Left cardiac atrium (tissue), 4 donors: ENCODE measurements at places on chromosomes 16 and 17. TPM values are rescaled to one million over a fixed set of nuclear protein-coding genes. Genes with fewer than 3 reads are reported as not detected.

DNA sequence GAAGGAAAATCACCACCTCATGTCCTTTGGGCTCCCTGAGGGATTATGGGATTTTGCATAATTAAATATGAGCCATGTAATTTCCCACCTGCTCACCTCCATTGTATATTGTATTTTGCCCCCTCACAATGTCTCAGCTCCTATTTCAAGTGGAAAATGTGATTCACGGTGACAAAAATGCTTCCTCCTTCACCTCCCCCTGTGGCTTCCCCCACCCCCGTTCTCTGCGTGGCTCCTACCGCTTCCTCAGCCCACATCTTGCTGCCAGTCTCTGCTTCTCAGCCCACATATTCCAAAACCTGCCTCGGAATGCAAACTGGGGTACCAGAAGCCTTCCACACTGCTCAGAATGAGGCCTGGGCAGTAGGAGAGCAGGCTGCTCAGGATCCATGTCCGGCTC lies 394.5 kb upstream of the C16orf82 start:
- DNase-seq = no peak

DNA sequence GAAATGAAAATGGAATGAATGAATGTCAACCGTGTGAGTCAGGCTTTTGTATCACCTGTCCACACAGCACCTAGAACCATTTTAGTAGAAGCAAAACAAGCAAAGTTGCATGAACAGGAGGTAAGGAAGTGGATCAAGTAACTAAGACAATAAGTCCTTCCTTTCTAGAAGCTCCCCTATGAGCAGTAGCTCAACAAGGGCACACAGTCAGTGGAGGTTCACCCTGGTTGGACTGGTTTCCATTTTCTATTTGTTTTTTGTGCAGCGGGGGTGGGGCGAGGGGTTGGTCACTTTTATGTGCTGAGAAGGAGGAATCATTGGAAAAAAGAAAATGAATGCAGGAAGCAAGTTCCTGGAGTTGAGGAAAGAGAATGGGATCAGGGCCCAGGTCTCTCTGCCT lies 4.0 kb upstream of the HSBP1 start:
- DNase-seq = no peak

GRCh38 chr16:56211435-56211981 lies 20.2 kb downstream of the GNAO1 start:
- no peak for DNase-seq

- no peak for DNase-seq
These were observed 32.2 kb downstream of the FAM222B start for GRCh38 chr17:28810437-28810836.

GRCh38 chr17:16913463-16913862 lies 58.5 kb downstream of the TNFRSF13B start:
- no peak for DNase-seq

DNA sequence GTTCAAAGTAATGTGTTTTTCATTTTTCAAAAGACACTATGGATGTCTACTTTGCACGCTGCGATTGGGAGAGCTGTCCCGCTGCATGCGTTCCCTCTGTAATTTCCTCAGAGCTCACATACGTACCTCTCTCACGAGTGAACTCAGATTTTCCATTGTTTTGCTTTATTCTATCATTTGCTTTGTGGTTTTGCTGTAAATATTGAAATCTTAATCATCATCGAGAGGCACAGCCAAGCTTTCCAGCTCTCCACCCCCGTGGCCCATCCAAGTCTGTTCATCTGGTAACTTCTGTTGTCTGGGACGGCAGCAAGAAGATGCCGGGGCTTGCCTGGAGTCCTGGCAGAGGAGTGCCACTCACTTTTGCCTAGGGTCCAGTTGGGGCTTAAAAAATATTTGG lies 21.1 kb downstream of the TMC6 start:
- DNase-seq = no peak

- DNase-seq = no peak
These were observed 52.3 kb downstream of the CYB5D2 start for GRCh38 chr17:4195306-4195705.

DNA sequence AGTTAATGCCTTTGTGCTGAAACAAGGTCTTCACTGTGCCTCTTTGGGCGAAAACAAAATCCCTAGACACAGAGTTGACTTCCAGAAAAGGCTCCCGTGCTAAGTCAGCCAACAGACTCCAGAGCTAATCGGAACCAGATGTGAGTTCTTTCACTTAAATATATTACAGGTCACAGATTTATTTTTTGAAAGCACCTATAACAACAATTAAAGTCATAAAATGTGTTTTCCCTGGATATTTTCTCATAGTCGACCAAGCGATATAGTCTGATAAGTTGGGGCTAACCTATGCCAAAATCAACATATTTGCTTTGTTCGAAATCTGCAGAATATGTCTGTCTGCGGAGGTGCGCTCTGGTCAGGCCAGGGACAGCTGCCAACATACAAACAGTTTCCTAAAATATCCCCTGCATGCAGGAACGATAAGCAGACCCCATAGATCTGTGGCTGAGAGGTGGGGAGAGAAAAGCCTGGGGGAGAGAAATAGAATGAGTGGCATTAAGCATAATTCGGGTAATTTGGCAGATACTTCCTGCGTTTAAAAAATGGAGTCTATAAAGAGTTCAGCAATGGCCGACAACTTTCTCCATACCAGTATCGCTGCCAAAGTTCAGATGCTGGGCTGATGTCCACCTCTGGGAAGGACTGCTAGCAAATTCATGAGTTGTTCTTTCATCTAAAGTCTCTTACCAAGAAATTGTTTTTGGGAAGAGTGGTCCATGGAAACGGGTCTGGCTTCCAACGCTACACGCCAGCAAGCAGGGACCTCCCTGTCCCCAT lies 50.8 kb upstream of the MYH10 start:
- DNase-seq = no peak

SCIMP gene
- total RNA-seq = 3.1 TPM

DCXR gene
- total RNA-seq = 132 TPM

LGALS9C gene
- total RNA-seq = not detected

GLTPD2 gene
- total RNA-seq = not detected

MYADML2 gene
- 0.50 TPM for total RNA-seq
